Activated T-cell treated with anti-CD3 and anti-CD28 coated beads, Interleukin-2, amount 50 U/mL, for 48 hours (primary cell): ENCODE measurements at places on chromosomes 2 and 18.
A peak's percentile ranks its signal among the peaks of the same experiment; 100 is the strongest.

DNA sequence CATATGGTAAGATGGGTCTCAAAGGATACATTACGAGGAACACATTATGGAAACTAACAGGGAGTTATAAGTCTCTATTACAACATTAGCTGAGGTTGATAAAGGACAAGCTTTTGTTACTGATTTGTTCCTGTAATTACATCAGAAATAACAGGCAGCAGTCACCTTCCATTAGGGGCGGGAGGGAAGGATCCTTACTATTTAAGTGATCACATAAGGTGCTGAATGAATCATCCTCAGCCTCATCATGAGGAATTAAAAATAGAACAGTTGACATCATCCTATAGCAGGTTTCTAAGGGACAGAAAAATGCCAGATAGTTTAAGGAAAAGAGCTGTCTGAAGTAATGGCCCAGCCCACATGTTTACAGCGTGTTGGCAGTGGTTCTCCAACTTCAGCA lies 86.9 kb upstream of the MGAT5 start:
- no peak for DNase-seq

DNA sequence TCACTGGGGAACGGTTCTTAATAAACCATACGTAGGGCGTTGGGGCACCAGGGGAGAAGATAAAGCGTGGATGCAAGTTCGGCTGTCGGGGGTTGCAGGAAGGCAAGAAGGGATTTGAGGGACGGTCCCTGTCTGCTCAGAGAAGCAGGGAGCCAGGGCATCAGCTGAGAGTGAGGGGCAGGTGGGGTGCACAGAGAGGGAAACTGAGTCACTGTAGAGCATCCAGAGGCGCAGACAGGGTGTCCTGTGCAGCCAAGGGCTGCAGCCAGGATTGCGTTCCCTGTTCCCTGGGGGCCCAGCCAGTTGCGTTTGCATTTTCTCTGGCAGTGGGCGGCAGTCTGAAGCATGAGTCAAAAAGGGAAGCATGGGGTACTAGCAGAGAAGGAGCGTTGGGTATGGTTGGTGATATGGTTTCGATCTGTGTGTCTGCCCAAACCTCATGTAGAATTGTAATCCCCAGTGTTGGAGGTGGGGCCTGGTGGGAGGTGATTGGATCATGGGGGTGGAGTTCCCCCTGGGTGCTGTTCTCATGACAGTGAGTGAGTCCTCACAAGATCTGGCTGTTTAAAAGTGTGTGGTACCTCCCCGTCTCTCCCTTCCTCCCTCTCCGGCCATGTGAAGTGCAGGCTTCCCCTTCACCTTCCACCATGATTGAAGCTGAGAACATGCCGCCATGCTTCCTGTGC lies 202.9 kb downstream of the NDUFA10 start:
- DNase-seq, result peak; percentile 36

- DNase-seq, result no peak
Observed at GRCh38 chr18:5197461-5197860, 404 bp upstream of the AKAIN1 start.

DNA sequence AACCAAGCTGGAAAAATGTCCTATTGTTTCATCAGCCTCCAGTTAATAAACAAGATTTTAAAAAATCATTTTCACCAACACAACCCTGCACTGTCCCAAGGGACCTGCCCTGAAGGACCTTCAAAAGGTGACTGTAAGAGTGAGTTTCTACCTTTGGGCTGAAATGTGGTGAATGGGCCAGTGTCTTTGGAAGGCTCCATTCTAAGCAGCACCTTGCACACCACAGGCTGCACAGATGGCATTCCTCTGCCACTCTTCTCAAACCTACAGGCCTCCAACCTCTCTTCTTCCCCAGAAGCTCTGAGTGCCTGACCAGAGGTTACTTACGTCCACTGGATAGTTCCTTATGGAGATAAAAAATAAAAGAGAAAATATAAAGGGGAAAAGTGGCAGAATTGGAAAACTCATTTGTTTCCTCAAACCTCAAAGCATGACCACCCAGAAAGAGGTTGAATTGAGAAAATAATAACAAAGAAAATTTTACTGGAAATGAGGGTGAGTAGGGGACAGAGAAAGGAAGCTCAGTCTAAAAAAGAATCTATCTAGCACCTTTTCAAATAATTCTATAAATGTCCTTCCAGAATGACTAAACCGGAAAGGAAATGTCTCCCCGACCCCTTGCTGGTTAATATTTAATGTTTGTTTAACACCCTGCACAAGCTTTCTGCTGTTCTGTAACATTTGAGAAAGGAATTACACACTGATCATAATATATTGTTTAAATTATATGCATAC lies 175.7 kb downstream of the METTL4 start:
- no peak for DNase-seq

GRCh38 chr2:234191819-234192407 lies 141.4 kb downstream of the SPP2 start:
- DNase-seq, result no peak

DNA sequence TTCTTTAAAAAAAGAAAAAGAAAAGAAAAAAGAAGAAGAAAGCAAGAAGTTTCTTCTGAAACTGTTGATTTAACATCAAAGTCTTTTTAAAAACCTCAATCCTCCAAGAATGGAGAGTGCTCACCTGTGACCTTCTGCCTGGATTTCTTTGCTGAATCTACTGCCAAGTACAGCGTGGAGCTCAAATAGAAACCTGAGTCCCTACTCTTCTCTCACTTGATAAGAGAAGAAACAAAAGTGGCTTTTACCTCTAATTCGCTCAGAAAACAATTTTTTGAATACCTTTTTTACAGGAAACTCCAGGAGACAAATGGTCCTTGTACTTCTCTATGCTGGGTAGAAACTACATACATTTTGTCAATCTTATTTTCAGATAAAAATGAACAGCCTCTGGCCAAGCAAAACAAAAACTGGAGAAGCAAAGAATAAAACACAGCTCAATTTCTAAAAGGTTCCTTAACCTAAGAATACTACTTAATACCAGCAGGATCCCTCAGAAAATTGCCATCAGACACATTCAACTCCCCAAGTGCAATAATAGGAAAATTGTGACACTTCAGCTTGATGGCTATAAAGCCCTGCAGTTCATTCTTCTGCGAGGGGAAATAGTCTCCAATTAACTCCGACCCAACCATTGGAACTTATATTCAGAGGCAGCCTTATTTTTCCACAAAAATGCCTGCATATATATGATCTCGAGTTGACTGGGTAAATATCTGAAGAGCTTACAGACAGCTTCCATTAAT lies 85.8 kb downstream of the GRB14 start:
- no peak for DNase-seq

DNA sequence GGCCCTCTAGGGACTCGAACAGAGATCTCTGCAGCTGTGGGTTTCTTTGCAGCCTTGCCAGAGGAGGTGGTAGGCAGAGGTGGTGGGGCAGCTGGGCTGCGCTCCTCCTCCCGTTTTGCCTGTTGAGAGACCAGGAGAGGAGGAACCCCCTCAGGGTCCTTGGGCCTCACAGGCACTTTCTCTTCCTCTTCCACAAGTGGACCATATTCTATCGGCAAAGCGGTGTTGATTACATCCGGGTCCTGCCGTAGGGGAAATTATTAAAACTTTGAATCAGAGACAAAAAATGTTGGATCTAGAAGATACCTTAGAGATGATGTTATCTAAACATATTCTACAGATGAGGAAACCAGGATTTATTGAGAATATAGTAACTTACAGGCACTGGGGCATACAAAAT lies 78.5 kb downstream of the CLIP4 start:
- DNase-seq, result no peak

DNA sequence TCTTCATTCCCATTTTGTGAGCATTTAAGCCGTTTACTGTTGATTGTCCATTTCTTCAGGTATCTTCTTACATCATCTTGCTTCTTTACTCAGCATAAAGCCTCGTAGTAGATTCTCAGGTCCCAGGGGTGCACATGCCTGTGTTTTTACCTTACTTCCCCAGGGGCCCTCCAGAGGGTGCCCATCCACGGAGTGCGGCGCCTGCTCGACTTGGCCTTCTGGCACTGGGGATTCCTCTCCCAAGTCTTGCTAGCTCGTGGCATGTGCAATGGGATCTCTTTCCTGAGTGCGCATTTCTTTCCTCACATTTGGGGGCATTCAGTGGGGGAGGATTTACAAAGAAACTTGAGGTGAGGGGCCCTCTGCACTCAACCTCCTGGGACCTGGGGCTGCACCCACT lies 148.1 kb downstream of the AGAP1 start:
- no peak for DNase-seq

DNA sequence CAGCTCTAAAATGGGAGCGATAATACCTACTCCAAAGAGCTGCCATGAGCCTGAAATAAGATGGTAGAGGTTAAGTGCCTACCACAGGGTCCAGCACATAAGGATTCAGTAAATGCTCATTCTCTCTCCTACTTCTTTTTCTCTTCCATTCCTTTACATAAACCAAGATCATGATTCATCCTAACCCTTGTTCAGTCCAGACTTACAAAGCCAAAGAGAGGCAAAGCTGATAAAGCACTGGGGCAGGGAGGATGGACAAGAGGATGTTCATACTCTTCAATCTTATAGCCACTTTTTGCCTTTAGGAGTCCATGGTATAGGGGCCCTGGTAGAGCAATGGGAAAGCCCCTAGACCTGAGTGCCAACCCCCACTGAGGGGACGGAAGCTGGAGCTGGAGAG lies 75.6 kb upstream of the PKDCC start:
- DNase-seq, result no peak

DNA sequence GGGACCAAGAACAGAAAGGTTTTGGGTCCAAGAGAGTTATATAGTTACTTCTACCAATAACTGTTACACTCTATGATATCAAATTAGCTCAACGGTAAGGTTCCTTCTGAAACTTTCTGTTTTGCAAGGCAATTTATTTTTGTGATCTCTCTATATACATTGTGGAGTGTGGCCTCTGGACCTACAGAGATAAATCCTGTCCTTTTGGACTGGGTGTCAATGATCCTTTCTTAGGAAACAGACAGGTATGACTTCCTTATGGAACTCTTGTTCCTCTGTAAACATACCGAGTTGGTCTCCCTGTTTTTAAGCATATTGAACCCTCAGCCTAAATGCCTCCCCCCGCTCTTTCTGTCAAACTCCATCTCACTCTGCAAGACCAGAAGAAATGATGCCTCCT lies 1117.8 kb downstream of the BCL11A start:
- DNase-seq, result no peak

DNA sequence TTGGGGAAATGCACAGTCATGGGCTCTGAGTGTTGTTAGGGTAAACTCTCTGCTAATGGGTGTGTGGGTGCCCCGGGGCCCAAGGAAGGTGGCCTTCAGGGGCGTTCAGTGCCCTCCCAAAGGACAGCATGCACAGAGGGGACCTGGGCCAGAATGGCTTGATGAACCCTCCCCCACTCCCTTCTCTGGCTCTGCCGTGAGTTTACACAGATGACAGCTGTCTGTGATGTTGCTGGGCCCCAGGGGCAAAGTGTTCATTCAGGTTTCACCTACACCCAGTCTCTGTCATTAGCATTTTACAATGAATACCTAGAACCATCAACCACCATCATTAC lies 3.2 kb downstream of the NPPC start:
- no peak for DNase-seq

DNA sequence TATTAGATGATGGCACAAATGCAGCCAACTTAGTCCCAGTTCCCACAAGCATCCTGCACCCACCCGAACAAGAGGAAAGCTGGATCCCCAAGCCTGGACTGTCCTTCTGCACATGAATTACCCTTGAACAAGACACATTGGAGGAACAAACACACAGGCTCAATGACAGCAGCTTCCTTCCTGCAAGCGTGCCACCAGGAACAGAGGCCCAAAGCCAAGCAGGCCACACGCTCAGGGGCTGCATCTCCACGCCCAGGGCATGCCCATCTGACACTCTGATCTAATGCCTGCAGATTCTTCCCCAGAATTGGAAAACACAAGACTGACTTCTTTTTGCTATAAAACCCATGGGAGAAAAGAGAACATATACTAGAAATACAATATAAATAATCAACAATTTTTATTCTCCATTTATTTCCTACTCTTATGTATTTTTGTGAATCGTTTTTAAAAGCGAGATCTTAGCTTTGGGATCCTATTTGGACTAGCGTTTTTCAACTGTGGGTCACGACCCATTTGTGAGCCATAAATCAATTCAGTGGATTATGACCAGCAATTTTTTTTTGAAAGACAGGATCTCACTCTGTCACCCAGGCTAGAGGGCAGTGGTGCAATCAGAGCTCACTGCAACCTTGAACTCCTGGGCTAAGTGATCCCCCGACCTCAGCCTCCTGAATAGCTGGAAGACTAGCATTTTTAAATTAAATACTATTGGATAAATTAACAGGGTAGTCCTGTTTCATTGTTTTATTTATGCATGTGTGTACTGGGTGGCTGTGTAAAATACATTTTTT lies 34.4 kb downstream of the PSTPIP2 start:
- DNase-seq, result no peak

DNA sequence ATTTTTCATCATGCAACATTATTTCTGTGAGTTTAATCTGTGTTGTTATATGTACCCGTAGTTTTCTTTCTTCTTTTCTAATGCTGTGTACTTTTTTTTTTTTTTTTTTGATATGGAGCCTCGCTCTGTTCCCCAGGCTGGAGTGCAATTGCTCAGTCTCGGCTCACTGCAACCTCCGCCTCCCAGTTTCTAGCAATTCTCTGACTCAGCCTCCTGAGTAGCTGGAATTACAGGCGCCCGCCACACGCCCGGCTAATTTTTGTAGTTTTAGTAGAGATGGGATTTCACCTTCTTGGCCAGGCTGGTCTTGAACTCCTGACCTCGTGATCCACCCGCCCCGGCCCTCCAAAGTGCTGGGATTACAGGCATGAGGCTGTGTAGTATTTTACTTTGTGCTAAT lies 155.4 kb downstream of the GALR1 start:
- DNase-seq, result no peak

- peak; percentile 74 for DNase-seq
Observed at GRCh38 chr2:219119422-219120043, 41.1 kb downstream of the NHEJ1 start.

- DNase-seq, result peak; percentile 38
Observed at GRCh38 chr2:137947728-137948336, 16.4 kb upstream of the HNMT start.

DNA sequence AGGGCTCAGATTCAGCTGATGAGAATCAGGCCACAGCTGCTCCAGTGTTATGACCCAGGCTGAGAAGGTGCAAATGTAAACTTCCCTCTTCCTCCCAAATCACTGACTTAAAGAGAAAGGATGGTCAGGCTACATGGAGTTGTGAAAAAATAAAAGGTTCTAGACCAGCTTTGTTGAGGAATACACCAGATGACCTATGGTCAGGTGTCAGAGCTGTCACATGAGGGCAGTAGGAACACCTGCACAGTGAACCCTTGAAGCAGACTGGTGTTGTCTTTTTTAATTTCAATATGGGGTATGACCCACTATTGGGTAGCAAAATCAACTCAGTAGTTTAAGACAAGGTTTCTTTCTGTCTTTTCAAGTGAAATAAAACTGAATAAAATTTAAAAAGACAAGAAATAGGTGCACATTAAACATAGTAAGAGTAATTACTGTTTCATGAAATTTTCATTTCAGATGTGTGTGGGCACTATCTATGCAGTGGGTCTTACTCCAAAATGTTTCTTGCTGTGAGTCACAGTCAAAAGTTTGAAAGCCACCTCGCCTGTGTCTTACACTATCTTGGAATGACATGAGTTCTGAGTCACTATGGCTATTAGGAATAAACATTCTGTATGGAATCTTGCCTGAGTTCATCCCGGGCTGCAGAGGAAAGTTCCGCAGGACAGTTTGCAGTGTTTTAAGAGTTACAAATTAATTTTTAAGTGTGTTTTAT lies 83.6 kb downstream of the ACVR1 start:
- DNase-seq, result no peak

- no peak for DNase-seq
Observed at GRCh38 chr2:4884117-4884571, 808.0 kb upstream of the SOX11 start.

GRCh38 chr2:156021146-156022040 lies 311.1 kb downstream of the NR4A2 start:
- DNase-seq, result no peak
